Activated T-helper 1 cell treated with anti-CD3 and anti-CD28 coated beads, Interleukin-2, amount 50 U/mL, for 16 hours (primary cell): ENCODE measurements at places on chromosomes 12 and 14.

DNA sequence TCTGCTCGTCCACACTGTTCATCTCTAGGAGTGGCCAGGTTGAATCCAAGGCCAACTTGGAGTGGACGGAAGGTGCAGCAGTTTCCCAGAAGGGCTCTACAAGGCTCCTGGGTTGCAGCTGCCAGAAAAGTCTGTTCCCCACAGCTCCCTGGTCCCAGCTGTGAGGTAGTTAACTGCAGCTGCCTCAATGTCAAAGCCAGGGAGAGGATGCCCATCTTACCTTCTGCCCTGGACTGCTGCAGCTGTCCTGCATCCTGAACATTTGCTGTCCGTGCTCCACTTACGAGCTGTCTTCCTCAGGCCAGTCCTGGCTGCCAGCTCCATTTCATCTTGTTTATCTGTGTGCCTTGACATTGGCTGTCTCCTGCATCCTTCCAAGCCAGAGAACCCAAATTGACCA is 227.3 kb downstream of the SLC41A2 start:
- no peak for DNase-seq

DNA sequence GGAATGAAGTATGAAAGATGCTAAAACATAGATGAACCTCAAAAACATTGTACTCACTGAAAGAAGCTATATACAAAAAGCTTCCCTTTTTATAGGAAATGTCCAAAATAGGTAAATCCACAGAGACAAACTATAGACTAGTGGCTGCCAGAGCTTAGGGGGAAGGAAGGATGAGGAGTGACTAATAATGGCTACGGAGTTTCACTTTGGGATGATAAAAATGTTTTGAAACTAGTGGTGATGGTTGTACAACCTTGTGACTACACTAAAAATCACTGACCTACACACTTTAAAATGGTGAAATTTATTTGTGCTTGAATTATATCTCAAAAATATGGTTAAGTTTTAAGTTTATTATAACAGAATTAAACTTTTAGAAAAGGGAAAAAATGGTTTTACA is 37.1 kb upstream of the AMN1 start:
- no peak for DNase-seq

DNA sequence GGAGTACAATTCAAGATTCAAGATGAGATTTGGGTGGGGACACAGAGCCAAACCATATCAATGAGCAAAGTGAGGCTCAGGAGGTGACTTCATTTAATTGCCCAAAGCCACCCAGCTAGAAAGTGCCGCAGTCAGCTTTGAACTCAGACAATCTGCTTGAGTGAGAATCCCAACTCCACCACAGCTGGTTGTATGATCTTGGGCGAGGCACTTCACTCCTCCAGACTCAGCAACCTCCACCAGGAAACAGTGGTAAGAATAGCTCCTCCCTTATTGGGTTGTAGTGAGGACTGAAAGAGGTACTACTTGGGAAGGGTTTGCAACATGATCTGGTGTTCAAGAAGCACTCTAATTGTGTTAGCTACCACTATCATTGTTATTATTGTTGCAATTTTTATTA is 129.2 kb upstream of the RFLNA start:
- DNase-seq: no peak

GRCh38 chr14:23530375-23531055 is 21.1 kb downstream of the ZFHX2 start:
- no peak for DNase-seq

GRCh38 chr14:69282448-69282847 is 22.5 kb downstream of the GALNT16 start:
- DNase-seq: no peak

GRCh38 chr12:106190581-106190980 is 51.8 kb upstream of the NUAK1 start:
- no peak for DNase-seq

GRCh38 chr14:61504901-61505300 is 183.5 kb downstream of the PRKCH start:
- DNase-seq: no peak

GRCh38 chr12:80778005-80778541 is 61.4 kb downstream of the MYF5 start:
- DNase-seq: no peak

DNA sequence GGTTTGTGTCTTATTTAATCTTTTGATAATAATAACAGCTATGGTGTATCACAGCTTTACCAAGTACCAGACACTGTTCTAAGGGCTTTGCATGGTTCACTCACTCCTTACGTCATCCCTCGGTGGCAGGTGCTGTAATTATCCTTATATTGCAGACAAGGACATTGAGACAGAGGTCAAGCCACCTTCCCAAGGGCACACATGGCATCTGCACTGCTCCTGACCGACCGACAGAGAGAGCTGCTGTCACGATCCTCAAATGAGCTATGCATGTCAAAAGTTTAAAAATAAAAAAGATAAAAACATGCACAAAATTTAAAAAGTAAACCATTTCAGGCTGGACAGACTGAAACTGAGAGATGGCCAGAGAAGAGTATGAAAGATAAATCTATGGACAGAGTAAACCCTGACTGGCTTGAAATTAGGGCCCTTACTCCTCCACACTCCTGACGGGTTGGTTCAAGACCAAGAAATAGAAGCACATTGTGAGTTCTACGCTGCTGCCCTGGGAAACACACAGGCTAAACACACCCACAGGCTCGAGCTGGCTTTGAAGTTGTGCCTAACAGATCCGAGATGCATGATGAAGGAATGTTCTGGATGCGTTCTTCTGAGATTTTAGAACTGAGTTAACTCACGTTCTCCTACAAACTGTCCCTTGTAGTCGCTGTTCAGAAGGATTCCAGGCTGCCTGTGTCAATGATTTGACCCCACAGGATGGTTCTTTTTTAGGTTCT is 268.7 kb downstream of the ZFP36L1 start:
- DNase-seq: no peak

DNA sequence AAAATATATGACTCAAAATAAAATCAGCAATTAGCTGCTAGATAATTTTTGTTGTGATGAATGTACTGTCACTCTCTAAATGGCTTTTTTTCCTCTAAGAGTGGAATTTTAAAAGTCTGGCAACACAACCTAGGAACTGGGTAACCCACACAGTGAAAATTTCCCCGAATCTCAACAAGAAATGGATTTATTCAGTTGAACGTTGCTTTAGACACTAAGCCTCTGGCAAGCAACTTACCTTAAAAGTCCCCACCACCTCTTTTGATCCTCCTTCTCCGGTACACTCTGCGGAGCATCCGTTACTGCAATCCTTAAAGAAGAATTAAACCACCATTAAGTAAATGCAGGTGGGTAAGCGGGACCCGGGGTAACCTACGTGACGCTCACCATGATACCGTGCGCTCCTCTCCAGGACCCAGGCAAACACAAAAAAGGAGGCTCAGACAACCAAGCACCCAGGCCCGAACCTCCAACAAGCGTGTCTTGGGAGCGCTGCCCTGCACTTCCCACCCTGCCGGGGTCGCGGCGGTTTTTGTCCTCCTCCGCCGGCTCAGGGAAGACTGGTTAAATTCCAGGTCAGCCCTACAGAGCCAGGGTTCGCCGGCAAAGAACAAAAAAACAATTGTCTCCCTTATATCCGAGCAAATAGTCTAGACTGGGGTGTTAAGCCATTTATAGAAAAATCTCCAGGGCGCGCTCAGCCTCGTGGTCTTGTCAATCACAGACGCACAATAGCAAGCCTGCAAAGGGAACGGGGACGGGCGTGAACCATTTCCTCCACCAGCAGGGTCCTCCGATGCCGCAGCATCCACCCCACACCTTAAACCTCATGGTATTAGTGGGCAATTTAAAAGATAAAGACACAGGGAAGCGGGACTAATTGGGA is 47.1 kb downstream of the BCAT1 start:
- no peak for DNase-seq
